ENCODE measurements at places on chromosomes 16 and 17. TPM values are rescaled to one million over a fixed set of nuclear protein-coding genes. Genes with fewer than 3 reads are reported as not detected.

DNA sequence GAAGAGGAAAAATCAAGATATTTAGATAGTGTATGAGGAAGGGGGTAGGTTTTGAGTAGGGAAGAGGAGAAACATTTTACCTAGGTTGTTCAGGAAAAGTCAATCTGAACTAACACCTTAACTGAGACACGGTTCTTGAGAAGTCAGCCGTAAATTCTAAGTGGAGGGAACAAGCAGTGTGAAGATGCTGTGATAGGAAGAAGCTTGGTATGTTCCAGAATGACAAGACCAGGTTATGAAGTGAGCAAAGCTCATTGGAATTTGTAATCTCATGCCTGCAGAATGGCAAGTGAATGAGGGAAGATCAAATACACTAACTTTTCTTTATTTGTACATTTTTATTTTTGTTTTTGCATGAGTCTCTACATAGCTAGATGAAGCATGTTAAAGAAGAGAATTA, 307.6 kb downstream of the ZFHX3 start:
- no peak for DNase-seq

- no peak for DNase-seq
Observed at GRCh38 chr16:88843256-88843655, 13.5 kb downstream of the GALNS start.

GRCh38 chr16:48295488-48296281, 48.3 kb upstream of the ABCC11 start:
- no peak for DNase-seq

DNA sequence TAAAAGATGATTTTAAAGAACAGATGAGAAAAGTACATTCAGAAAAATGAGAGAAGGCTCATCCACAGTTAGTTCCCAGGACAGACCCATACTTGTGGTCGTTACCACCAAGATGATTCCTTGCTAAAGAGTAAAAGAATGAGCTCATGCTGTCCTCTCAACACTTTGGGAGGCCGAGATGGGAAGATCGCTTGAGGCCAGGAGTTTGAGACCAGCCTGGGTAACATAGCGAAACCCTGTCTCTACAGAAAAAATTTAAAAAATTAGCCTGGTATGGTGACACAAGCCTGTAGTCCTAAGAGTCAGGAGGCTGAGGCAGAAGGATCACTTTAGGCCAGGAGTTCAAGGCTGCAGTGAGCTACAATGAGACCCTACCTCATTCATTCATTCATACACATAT, 60.7 kb upstream of the CNEP1R1 start:
- DNase-seq = no peak

The MON1B gene
- total RNA-seq = 16.1 TPM

The ABI3 gene
- total RNA-seq = 3.3 TPM

All from heart right ventricle (tissue), 16 donors.